WTC11 (cell line): ENCODE measurements at places on chromosomes 7 and 10. TPM values are rescaled to one million over a fixed set of nuclear protein-coding genes. Genes with fewer than 3 reads are reported as not detected.

The CALHM3 gene
- total RNA-seq, result 0.13 to 0.18 TPM (median 0.16 TPM) in 3 replicates

The TAS2R41 gene
- 0.31 to 0.44 TPM in 2 of 3 replicates, not detected in the other for total RNA-seq

The CRTAC1 gene
- total RNA-seq, result 1.1 to 1.7 TPM (median 1.2 TPM) in 3 replicates

GRCh38 chr7:26646336-26647048, 217.9 kb downstream of the SKAP2 start:
- no peaks in the 10 kb centered on the region for H3K36me3 ChIP-seq
- H3K27ac ChIP-seq, result no peak overlapping the region
- H3K4me3 ChIP-seq, result no peak overlapping the region
- DNase-seq, result no peak
- H3K4me1 ChIP-seq, result 0 out of 2 replicates have a peak, but pooled peaks cover 2% of the 10 kb centered on the region
- no peaks in the 10 kb centered on the region for H3K27me3 ChIP-seq

- H3K27me3 ChIP-seq, result no peaks in the 10 kb centered on the region; the same call in 1 of the 2 replicates
- H3K36me3 ChIP-seq, result no peaks in the 10 kb centered on the region
- DNase-seq, result no peak
- H3K27ac ChIP-seq, result no peak overlapping the region
- no peak overlapping the region for H3K4me3 ChIP-seq
Observed at GRCh38 chr7:78953090-78953489, 500.4 kb downstream of the MAGI2 start.

- H3K27ac ChIP-seq, result no peak overlapping the region
- no peak for DNase-seq
- peaks cover 4% of the 10 kb centered on the region; the same call in 1 of the 2 replicates for H3K27me3 ChIP-seq
- peaks cover 4% of the 10 kb centered on the region for H3K4me1 ChIP-seq
- H3K4me3 ChIP-seq, result no peak overlapping the region
Observed at GRCh38 chr7:23026164-23026563, 12.2 kb upstream of the HYCC1 start.

GRCh38 chr10:132634241-132634946, 96.8 kb downstream of the INPP5A start:
- H3K27ac ChIP-seq, result no peak overlapping the region
- peaks cover 3% of the 10 kb centered on the region; the same call in 1 of the 2 replicates for H3K27me3 ChIP-seq
- H3K4me3 ChIP-seq, result no peak overlapping the region
- H3K36me3 ChIP-seq, result no peaks in the 10 kb centered on the region
- DNase-seq, result peak; percentile 32

- no peak overlapping the region for H3K4me3 ChIP-seq
- H3K36me3 ChIP-seq, result peaks cover 87% of the 10 kb centered on the region
- H3K27ac ChIP-seq, result peak overlapping the region; percentile 21; the same call in 1 of the 2 replicates
- DNase-seq, result no peak
- no peaks in the 10 kb centered on the region for H3K27me3 ChIP-seq
- H3K4me1 ChIP-seq, result 0 out of 2 replicates have a peak, but pooled peaks cover 6% of the 10 kb centered on the region
Observed at GRCh38 chr10:995559-995926, 7.3 kb downstream of the GTPBP4 start.
